ENCODE measurements at places on chromosomes 7 and 10.

- DNase-seq: peak; percentile 71
These were observed 182.4 kb downstream of the PTEN start for GRCh38 chr10:88045656-88046415.

GRCh38 chr7:75611557-75612178 lies 119.5 kb downstream of the SPDYE5 start:
- DNase-seq: no peak

DNA sequence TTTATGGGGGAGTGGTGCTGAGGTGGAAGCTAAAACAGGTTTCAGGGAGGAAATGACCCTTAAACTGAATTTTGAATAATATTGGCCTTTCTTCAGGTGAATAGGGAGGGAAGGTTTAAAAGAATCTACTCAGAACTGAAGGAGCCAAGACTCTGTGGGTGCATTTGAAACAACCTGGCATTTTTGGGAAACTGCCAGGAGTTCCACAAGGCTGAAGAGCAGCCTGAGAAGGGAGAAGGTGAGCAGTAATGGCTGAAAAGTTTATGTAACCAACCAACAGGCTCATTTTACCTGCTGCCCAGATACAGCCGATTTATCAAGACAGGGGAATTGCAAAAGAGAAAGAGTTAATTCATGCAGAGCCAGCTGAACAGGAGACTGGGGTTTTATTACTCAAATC lies 4.0 kb upstream of the PANK1 start:
- no peak for DNase-seq

DNA sequence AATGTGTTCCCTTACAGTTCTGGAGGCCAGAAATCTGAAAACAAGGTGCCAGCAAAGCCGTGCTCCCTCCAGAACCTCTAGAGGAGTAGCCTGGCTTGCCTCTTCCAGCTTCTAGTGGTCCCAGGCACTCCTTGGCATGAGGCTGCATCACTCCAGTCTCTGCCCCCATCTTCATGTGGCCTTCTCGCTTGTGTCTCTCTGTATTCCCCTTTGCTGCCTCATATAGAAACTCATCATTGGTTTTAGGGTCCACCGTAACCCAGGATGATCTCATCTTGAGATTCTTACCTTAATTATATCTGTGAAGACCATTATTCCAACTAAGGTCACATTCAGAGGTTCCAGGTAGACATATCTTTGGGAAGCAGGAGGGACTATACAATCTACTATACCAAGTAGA lies 182.4 kb downstream of the SKIDA1 start:
- no peak for DNase-seq

- DNase-seq: no peak
These were observed 9.4 kb downstream of the HNRNPF start for GRCh38 chr10:43399320-43400310.

- no peak for DNase-seq
These were observed 192.5 kb upstream of the PPP2R2D start for GRCh38 chr10:131708225-131708880.

GRCh38 chr10:86670290-86670811 lies 2.0 kb downstream of the LDB3 start:
- no peak for DNase-seq

DNA sequence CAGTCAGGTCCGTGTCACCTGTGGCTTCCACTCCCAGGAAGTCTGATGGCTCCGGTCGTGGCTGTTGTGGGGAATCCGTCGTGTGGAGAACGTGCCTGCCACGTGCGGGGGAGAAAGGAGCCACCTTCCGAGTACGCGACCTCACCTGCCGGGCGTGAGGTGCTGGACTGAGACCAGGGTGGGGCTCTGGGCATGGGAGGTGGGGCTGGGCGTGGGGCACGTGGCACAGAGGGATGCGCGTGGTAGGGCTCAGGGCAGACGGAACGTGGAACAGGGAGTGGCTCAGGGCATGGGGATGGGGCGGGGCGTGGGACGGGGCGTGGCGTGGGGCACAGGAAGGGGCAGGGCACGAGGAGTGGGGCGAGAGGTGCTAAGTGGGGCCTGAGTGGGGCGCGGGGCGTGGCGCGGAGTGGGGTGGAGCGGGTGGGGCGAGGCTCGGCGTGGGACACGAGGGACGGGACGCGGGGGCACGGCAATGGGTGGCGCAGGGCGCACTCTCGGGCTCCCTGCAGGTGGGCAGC lies 64.8 kb downstream of the C10orf143 start:
- DNase-seq: no peak

DNA sequence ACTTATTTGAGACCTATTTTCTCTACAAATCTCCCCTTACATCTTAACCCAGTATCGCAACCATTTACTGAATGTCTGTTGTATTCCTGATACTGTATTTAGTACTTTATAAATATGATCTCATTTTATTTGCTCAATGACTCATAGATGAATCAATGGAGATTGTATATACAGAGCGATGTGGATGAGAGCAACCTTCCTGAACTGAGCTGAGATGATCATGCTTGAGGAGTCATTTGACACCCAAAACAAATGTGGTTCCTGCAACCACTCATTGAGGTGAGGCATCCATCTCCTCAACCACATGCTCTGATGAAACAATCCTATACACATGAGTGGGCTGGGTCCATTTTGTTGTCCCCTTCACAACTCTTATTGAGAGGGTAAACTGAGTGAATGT lies 250.0 kb downstream of the CDC14C start:
- no peak for DNase-seq

GRCh38 chr7:985915-986741 lies 3.1 kb downstream of the CYP2W1 start:
- peak; percentile 32 for DNase-seq

DNA sequence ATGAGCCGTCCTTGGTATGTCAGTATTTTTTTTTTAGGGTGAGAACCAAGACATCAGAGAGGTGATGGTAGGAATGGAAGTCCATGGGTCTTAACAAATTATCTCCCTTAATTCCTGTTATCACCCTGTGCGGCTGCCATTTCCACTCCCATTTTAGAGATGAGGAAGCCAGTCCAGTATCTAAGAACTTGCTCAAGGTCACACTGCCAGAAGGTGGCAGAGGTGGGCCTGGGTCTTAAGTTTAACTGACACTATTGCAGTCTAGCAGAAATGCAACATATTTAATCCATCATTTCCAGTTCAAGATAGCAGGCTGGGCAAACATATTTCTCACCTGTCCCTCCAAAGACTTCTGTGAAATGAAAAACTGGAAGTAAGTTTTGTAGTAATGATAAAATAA lies 108.3 kb downstream of the GLI3 start:
- no peak for DNase-seq

- DNase-seq: no peak
These were observed 13.4 kb downstream of the WDR86 start for GRCh38 chr7:151396328-151396970.

- peak; percentile 6 for DNase-seq
These were observed 687 bp downstream of the HELLS start for GRCh38 chr10:94546049-94546900.

GRCh38 chr7:3915337-3915878 lies 614.4 kb downstream of the SDK1 start:
- DNase-seq: no peak

GRCh38 chr7:80070391-80070790 lies 64.2 kb upstream of the GNAI1 start:
- DNase-seq: no peak

- DNase-seq: no peak
These were observed 88.0 kb upstream of the TNS3 start for GRCh38 chr7:47669901-47670384.

GRCh38 chr10:70622541-70622940 lies 20.0 kb upstream of the PRF1 start:
- DNase-seq: no peak

DNA sequence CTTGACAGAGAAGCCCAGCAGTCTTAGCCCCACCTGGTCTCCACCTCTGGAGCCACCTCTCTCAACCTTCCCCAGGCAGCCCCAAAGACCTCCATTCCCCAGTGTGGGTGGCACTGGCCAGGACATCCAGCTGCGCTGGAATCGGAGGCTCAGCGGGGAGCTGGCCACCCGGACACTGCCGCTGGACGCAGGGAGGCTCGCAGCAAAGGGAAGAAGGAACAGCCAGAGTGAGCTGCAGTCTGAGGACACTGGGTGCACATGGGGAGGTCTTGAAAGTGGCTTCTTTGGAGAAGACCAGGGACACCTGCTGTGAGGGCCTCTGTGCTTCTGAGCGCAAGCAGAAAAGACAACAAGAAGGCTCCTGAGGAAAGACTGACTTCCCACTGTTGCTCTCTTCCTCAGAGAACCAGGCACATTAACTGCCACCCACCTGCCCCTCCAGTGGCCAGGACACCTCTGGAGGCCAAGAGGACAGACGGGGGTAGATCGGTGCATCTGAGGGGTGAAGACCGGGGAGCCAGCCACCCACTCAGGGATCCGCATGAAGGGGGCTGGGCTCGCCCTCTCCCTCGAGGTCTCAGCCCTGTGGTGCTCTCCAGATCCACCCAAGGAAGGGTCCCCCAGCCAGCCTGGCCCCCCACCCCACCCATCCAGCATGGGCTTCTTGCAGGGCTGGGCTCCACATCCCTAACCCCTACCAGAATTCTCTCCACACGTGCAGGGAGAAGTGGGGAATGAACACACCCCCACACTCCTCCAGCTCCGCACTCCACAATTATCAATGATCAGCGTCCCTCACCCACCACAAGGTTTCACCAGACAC lies 1.8 kb downstream of the CAMK2B start:
- DNase-seq: no peak

GRCh38 chr10:79111846-79112614 lies 43.3 kb downstream of the ZMIZ1 start:
- DNase-seq: no peak

DNA sequence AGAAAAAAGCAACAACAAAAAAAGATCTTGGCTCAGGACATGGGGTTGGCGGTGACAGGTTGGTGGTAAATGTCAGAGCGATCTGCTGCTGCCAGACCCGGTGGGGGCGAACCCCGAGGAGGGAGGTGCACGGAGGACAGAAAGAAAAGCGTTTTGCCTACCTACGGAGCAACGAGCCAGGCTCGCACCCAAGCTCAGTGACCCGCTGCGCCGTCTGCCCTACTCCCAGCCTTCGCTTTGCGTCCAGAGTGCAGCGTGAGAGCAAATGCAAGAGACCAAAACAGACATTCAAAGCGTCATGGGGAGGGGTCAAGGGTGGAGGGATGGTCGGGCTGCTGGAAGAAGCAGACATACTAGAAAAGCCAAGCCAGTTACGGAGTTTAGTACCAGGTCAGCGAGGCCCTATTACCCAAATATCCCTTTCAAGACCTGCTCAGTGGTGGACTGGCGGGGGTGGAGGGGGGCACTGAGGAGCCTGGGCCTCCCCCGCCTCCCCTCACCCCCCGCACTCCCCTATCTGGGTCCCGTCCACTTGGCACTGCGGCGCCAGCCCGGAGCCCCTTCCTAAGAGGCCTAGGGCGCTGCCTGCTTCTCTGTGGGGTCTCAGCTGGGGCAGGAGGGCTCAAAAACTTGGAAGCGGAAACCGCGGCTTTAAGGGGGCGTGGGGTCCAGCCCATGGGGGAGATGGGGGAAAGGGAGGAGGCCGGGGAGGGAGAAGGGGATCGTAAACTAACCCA lies 66.9 kb downstream of the SLC29A4 start:
- DNase-seq: no peak

- no peak for DNase-seq
These were observed 295.3 kb upstream of the KLF6 start for GRCh38 chr10:4080225-4080805.

DNA sequence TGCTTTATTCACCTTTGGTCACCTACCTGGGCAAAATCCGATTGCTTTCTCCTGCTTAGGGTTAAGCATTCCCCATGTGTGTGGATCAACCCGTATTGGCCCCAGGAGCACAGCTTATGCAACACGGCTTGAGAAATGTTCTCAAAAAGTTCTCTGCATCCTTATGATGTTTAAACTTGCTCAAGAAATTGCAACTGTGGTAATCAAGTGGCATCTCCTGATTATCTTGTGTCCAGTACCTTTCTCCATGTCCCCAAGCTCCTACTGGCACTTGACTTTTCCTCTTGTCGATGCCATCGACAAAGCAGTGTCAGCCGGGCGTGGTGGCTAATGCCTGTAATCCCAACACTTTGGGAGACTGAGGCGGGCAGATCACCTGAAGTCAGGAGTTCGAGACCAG lies 4.7 kb upstream of the PKD2L1 start:
- DNase-seq: no peak

GRCh38 chr10:4501306-4501705 lies 324.7 kb upstream of the AKR1E2 start:
- no peak for DNase-seq

DNA sequence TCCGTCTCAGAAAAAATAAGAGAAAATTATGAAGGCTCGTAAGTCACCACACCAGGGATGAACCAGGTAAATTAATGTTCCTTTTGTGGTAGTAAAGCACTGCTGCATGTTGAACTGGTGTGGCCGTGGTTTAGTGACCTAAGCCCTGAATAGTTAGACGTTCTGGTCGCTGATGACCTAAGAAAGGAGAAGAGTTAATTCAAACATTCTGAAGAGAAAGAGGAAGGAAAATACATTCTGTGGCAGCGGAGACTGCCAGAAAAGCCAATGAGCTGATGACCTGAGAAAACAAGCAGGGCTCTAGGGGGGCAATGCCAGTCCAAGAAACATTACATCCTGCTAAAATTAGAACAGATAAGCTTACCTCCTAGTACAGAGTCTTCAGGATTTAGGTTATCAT lies 17.5 kb downstream of the DNAJC9 start:
- peak; percentile 47 for DNase-seq

GRCh38 chr7:127644484-127644883 lies 7.5 kb upstream of the SND1 start:
- no peak for DNase-seq

- DNase-seq: no peak
These were observed 19.1 kb upstream of the OPALIN start for GRCh38 chr10:96377816-96378294.

DNA sequence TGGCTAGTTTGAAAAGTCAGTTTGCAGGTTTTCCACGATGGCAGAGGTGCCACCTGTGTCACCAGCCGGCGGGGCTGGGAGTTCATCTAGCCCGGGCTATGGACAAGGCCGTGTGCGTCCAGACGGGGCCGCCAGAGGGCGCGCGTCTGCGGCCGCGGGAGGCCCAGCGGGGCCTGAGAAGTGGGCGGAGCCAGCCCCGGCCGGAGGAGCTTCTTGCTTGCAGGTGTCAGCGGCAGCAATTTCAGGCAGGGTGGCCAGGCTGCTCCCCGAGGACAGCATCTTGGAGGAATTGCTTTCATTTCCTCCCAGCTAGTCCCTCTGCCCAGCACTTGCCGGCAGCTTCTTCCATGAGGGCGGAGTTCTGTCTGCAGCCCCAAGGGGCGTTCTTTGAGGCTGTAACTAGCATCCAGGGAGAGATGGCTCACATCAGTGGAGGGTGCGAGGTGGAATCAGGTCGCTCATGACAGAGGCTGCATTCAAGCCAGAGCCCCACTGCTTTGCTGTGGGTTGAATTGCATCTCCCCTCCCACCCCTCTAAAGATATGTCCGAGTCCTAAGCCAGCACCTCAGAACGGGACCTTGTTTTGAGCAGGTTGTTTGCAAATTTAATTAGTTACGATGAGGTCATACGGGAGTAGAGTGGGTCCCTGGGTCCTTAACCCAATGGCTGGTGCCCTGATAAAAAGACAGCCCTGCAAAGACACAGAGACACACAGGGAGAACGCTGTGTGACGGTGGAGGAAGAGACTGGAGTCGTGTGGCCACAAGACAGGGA lies 85.9 kb upstream of the MKI67 start:
- peak; percentile 71 for DNase-seq
